ENCODE measurements at places on chromosomes 13 and 19.

- DNase-seq = no peak
Measured at GRCh38 chr13:113351514-113352026, 12.4 kb downstream of the GRTP1 start.

GRCh38 chr13:112940236-112940635 is 28.8 kb upstream of the MCF2L start:
- no peak for DNase-seq

GRCh38 chr13:57739089-57739488 is 107.5 kb downstream of the PCDH17 start:
- no peak for DNase-seq

- no peak for DNase-seq
Measured at GRCh38 chr19:48348045-48348444, 15.7 kb downstream of the TMEM143 start.

- no peak for DNase-seq
Measured at GRCh38 chr13:104170980-104171555, 1104.9 kb upstream of the SLC10A2 start.

DNA sequence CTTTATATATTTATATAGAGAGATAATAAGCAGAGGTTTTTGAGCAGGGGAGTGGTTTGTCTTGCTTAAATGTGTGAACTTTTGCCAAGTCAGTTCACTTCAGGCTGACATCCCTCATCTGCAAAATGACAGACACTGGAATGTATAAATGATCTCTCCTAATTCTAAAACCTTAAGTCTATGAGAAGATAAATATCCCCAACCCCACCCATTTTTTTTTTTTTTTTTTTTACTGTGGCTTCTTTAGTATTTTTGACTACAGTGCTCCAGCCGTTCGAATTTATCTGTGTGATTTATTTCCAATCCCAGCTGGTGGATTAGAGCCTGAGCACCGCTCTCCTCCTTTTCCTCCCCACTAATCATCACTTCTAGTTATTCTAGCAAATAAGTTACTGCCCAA is 234.8 kb downstream of the DACH1 start:
- DNase-seq = no peak

- DNase-seq = no peak
Measured at GRCh38 chr19:3160219-3160618, 18.4 kb upstream of the S1PR4 start.

DNA sequence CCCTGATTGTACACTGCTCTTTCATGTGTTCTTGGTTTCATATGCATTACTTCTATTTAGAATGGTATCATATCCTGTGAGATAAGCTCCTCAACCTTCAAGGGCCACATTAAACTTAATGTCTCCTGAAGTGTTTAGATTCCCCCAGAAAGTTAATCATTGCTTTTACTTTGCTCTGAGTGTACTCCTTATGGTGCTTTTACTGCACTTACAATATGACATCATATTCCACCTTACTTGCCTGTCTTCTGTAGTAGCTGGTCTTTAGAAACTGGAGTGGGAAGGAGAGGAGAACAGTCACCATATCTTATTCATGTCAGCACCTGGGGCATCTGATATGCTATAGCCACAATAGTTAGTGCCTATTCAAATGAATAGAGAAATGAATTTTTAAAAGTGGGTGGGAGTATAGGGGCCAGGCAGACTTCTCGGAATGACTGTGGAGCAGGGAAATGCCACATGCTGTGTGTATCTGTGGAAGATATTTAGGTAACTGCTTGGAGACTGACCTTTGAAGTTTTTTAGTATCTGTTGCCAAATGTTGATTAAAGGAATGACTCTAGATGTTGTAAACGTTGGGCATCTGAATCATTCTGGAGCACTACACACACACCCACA is 40.2 kb downstream of the SLAIN1 start:
- DNase-seq = no peak

Measured in CD4-positive, alpha-beta T cell treated with Interleukin-17A for 1 hour (primary cell).